ENCODE measurements at places on chromosomes 5 and 9.

- no peak for DNase-seq
These were observed 80.7 kb downstream of the MVB12B start for GRCh38 chr9:126407114-126407870.

- DNase-seq, result no peak
These were observed 280.4 kb downstream of the ZSWIM6 start for GRCh38 chr5:61612431-61612830.

DNA sequence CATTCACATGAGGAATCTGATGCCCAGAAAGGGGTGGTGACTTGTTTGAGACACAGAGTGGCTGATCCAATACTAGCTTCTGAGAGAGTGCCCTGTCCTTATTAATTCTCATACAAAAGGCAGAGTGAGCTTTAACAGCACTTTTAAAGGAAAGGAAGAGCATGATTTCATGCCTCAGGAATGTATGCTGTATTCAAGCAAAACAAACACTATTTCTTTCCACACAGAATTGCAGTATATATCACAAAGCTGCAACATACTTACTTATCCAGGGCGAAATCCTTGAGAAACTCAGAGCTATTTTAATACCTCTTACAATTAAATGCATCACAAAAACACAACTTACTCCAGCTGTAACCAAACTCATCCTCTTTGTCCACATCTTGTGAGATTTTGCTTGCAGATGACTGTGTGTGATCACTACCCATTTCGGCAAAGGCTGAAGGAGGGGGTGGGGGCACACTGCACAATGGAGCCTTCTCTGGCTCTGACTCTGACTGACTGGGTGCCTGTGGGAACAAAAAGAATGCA is 139.8 kb downstream of the MPDZ start:
- DNase-seq, result no peak

- DNase-seq, result no peak
These were observed 8.1 kb downstream of the GSN start for GRCh38 chr9:121275781-121276658.

GRCh38 chr5:134554319-134555222 is 29.1 kb downstream of the JADE2 start:
- DNase-seq, result peak; percentile 42

- no peak for DNase-seq
These were observed 164.9 kb upstream of the PAPPA start for GRCh38 chr9:115988701-115989100.
